NCI-H1048 (cell line): ENCODE measurements at places on chromosomes 5 and 9.

DNA sequence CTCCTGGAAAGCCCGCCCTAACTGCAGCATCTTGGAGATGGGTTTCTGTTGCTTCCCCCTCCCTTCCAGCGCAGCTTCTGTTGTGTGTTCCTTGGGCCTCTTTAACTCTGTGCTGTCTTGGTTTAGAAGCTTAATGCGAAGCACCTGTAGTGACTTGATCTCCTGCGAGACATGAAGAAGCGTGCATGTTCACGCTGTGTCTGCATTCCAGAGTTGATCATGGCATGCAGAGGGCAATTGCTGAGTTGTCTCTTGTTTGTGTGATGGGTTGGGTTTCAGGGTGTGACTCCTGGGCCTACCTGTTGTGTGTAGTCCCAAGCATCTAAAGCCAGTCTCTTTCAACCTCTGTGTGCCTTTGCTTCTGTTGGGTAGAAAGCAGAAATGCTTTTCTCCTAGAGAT is 155.6 kb downstream of the SMARCA2 start:
- DNase-seq: no peak

DNA sequence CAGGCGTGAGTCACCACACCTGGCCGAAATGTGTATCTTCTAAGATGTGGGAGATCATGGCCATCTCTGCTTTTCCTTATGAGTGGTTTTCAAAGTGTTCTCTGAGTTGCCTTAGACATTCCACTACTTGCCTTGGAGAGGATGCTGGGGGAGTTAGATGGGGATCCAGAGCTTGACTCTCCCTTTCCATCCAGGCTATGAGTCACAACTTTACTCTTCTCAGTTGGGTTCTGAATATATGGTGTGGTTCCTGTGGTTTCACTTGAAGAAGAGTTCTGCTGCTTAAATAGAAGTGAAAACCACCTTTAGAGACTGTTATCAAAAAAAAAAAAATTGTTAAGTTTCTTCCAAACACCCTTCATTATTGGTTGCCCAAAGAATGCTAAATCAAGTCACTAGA is 217.6 kb downstream of the ZNF608 start:
- DNase-seq: no peak

- peak; percentile 91 for DNase-seq
Measured at GRCh38 chr9:92293452-92294296, at the start of gene IARS1. IARS1 (minus strand) TSS chr9:92293697; CDS start chr9:92289419, 4,278 bp downstream.

GRCh38 chr9:27755846-27756245 is 182.6 kb upstream of the C9orf72 start:
- DNase-seq: no peak

DNA sequence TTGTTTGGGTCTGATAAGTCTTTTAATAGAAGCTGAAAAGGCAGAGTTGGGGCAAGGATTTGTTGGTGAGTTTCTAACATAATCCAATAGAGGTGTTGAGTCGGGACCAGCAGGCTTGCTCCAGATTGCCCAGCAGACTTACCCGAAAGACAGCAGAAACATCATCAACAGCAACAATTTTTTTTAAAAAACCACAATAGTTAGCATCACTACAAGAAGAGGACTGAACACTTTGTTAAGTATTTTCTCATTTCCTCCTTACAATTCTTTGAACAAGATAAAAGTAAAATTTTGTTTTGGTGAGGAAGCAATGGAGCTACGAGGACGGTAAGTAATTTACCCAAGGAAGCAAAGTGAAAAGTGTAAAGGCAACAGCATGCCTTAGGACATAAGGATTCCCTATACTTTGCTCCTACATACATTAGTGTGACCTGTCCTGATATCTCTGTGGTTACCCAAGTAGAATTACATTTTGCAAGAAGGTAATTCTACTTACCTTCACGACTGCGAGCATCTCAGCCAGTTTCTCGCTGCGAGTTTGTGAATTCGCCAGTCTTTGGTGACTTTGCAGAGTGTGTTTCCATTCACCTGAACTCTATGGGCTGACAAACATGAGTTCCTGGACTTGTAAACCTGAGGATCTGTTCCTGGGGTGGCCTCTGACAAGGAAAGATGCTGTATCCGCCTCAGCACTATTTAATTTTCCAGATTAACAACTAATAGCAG is 13.2 kb downstream of the ITK start:
- no peak for DNase-seq

GRCh38 chr9:18824095-18824666 is 208.8 kb downstream of the SAXO1 start:
- DNase-seq: no peak

GRCh38 chr5:107772418-107773310 is 101.9 kb upstream of the EFNA5 start:
- no peak for DNase-seq

DNA sequence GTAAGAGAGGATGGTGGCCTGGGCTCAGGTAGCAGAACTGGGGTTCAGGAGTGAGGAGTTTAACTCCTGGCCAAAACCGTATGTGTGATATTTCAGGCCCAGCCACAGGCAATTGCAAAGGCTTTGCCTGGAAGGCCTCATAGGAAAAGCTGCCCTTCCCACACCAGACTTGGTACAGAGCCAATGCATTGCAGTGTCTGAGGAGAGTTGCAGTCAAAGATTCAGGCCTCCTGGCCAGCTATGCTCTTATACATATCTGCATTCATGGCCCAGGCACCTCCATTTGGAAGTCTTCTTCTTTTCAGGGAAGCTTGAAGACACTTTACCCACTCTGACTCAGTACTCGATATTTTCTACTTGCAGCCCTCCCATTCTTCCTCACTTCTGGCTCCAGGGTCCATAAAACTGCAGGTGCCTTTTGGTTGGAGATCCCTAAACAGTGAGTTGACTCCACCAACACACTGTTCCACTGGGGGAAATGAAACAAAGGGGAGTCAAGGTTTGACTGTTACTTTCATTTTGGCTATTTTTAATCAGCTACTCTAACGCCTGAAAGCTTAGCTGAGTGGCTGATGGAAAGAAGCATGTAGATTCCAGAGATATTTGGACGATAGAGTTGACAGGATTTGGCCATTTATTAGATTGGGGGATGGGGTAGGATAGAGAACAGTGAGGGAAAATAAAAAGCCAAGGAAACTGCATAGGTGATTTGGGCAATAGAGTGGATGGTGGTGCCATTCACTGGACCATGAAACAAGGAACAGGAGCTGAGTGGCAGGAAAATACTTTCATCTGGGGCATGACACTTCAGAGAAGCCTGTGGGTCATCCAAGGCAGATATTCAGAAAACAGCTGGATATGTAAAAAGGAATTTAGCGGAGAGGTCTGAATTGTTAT is 30.6 kb upstream of the IL33 start:
- no peak for DNase-seq

- no peak for DNase-seq
Measured at GRCh38 chr5:113678202-113678601, 164.7 kb downstream of the YTHDC2 start.

GRCh38 chr5:72921886-72922285 is 34.0 kb upstream of the FCHO2 start:
- DNase-seq: no peak

DNA sequence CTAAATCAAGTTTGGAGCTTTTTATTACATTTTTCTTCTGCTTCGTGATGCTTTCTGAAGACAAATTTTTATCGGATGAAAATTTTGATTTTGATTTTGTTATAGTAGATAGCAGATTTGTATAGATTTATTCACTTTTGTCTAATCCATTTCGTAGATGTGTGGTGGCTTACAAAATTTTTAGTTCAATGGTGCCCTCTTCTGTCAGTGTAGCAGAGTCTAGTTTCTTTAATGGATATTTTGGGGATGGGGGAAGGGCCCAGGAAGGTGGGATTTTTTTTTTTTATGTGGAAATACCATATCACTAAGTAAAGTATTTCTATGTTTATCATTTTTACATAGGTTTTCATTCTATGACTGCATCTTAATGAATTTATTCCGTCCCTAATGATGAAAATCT is 259.9 kb upstream of the TARS1 start:
- DNase-seq: no peak
